ENCODE measurements at places on chromosomes 7 and 10. TPM values are rescaled to one million over a fixed set of nuclear protein-coding genes. Genes with fewer than 3 reads are reported as not detected.
A peak's percentile ranks its signal among the peaks of the same experiment; 100 is the strongest.

DNA sequence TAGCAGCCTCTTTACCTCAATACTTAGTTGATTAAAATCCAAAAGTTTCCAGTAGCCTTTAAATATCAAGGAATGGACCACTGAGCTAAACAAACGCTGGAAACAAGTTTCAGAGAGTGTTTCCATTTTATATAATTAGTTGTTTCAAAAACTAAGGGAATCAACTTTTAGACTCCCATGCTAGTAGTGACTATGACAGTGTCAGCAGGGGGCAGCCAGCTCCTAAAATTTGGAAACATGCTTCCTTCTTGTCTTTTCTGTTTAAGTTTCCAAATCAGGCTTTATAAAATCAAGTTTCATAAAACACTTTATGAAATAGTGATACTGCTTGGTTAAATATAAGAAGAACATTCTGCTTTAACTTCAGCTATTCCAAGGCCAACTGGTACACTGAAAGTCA, 138.2 kb upstream of the TMEM229A start:
- no peaks in the 10 kb centered on the region for H3K36me3 ChIP-seq
- no peaks in the 10 kb centered on the region for H3K4me1 ChIP-seq
- H3K27ac ChIP-seq = no peak overlapping the region

GRCh38 chr7:156533420-156533819, 107.2 kb upstream of the RNF32 start:
- no peak overlapping the region for H3K4me3 ChIP-seq
- H3K27ac ChIP-seq = no peak overlapping the region
- DNase-seq = no peak
- H3K27me3 ChIP-seq = no peaks in the 10 kb centered on the region
- no peaks in the 10 kb centered on the region for H3K36me3 ChIP-seq

GRCh38 chr10:56912043-56912442, 551.0 kb upstream of the ZWINT start:
- no peaks in the 10 kb centered on the region for H3K36me3 ChIP-seq
- no peak overlapping the region for H3K27ac ChIP-seq
- H3K4me3 ChIP-seq = no peak overlapping the region
- no peaks in the 10 kb centered on the region for H3K4me1 ChIP-seq

GRCh38 chr10:128553755-128554154, 427.5 kb upstream of the MKI67 start:
- H3K4me1 ChIP-seq = no peaks in the 10 kb centered on the region
- no peak overlapping the region for H3K27ac ChIP-seq

- no peak for DNase-seq
- no peaks in the 10 kb centered on the region for H3K36me3 ChIP-seq
- no peaks in the 10 kb centered on the region for H3K4me1 ChIP-seq
- H3K27ac ChIP-seq = no peak overlapping the region
Observed at GRCh38 chr10:11835704-11836103, 12.5 kb downstream of the PROSER2 start.

- H3K4me1 ChIP-seq = peaks cover 28% of the 10 kb centered on the region
- no peaks in the 10 kb centered on the region for H3K27me3 ChIP-seq
- peak; percentile 69 for DNase-seq
- H3K4me3 ChIP-seq = no peak overlapping the region
Observed at GRCh38 chr10:95445223-95445836, 115.8 kb downstream of the SORBS1 start.

- H3K36me3 ChIP-seq = no peaks in the 10 kb centered on the region
- no peak for DNase-seq
- no peak overlapping the region for H3K27ac ChIP-seq
- H3K4me3 ChIP-seq = no peak overlapping the region
- no peaks in the 10 kb centered on the region for H3K4me1 ChIP-seq
- no peaks in the 10 kb centered on the region for H3K27me3 ChIP-seq
Observed at GRCh38 chr7:93044147-93044810, 73.5 kb downstream of the SAMD9 start.

DNA sequence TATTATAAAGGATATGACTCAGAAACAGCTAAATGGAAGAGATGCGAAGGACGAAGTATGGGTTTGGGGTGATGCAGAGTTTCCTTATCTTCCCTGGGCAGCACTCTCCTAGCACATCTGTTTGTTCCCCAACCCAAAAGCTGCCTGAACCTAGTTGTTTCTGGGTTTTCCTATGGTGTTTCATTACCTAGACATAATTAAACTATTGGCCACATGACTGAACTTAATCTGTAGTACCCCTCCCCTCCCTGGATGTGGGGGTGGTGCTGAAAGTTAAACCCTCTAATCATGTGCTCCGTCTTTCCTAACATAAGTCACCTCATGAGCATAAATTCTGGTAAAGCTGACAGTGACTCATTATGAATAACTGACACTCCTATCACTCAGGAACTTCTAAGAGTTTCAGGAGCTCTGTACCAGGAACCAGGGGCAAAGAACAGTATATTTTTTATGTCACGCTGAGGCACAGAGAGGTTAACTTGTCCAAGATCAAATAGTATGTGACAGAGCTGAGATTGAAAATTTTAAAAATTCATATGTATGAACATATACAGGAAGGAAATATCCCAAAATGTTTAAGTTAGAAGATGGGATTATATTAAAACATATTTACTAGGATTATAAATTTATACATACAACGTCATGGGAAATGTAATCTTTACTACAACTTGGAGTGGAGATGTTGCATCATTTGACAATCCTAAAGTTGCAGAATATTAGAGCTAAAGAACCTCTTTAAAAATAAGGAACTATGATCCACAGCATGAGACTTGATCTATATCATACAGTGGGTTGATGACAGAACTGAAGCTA, 4.8 kb downstream of the STRIP2 start:
- H3K27me3 ChIP-seq = no peaks in the 10 kb centered on the region
- no peak for DNase-seq
- no peak overlapping the region for H3K27ac ChIP-seq
- no peaks in the 10 kb centered on the region for H3K36me3 ChIP-seq
- H3K4me3 ChIP-seq = no peak overlapping the region

DNA sequence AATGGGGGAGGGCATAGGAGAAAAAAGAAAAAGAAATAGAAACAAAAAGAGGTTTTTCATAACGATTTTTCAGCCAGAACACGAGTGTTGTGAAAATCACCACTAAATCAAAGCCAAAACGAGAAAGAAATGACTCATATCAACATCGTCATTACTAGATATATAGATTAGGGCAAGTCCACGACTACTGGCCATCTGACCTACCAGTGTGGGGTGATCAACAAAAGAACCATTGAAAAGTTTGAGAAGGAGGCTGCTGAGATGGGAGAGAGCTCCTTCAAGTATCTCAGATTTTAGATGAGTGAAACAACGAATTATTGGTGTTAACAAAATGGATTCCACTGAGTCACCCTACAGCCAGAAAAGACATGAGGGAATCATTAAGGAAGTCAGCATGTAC, 33.5 kb upstream of the ABCB5 start:
- no peaks in the 10 kb centered on the region for H3K27me3 ChIP-seq
- H3K4me1 ChIP-seq = no peaks in the 10 kb centered on the region
- no peak overlapping the region for H3K27ac ChIP-seq
- no peak for DNase-seq
- H3K4me3 ChIP-seq = no peak overlapping the region

DNA sequence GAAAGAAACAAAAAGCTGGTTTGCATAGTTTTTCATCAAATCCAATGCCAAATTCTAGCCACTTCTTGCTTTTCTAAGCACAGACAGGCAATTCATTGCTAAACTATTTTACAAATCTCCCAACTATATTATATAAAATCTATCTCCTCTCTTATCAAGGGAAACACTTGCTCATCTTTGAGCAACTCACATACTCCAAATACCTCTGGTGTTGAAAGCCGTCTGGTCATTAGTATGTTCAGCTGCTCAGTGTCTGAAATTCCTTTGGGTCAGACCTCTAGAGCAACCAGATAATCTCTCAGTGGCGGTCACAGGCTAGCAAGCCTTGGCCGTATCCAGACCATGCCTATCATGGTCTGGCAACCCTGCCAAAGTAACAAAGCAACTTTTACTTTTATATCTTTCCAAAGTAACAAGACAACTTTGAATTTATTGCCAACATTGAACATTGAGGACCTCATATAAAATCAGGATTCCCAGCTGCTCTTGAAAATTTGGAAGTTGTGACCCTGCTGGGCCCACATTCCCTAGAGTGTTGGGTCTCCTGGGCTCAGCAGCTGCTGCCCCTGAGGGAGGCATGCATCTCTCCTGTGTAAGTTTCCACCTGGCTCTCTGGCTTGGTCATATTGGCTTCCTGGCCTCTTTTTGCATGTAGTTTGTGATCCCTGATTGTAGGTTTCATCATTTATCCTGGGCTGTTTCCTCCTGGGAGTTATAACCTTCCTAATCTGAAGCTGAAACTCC, 56.8 kb upstream of the LANCL2 start:
- no peak overlapping the region for H3K4me3 ChIP-seq
- no peaks in the 10 kb centered on the region for H3K27me3 ChIP-seq
- no peaks in the 10 kb centered on the region for H3K4me1 ChIP-seq
- H3K36me3 ChIP-seq = no peaks in the 10 kb centered on the region
- H3K27ac ChIP-seq = no peak overlapping the region

GRCh38 chr10:78175444-78176015, 141.9 kb downstream of the RPS24 start:
- no peak for DNase-seq
- no peaks in the 10 kb centered on the region for H3K36me3 ChIP-seq
- peaks cover 6% of the 10 kb centered on the region for H3K4me1 ChIP-seq
- H3K27ac ChIP-seq = no peak overlapping the region
- no peak overlapping the region for H3K4me3 ChIP-seq
- H3K27me3 ChIP-seq = no peaks in the 10 kb centered on the region

DNA sequence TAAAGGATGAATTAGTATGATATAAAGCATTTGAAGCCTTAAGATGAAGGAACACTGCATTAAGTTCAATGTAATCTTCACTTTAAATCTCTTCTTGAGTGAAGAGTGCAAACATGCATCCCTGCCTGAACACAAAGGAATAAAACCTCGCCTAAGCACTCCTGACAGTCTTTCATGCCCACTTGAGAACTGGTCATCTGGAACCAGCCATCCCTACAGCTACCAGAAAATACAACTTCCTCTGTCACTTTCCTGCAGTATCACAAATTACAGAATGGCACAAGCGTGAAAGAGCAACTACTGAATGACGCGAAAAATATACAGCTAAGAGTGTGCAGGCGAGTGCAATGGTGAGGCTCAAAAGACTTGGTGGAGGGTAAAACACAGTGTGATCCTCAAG, 1079.9 kb downstream of the CNTNAP2 start:
- H3K4me3 ChIP-seq = no peak overlapping the region
- H3K4me1 ChIP-seq = no peaks in the 10 kb centered on the region
- DNase-seq = no peak
- no peaks in the 10 kb centered on the region for H3K36me3 ChIP-seq
- no peaks in the 10 kb centered on the region for H3K27me3 ChIP-seq

DNA sequence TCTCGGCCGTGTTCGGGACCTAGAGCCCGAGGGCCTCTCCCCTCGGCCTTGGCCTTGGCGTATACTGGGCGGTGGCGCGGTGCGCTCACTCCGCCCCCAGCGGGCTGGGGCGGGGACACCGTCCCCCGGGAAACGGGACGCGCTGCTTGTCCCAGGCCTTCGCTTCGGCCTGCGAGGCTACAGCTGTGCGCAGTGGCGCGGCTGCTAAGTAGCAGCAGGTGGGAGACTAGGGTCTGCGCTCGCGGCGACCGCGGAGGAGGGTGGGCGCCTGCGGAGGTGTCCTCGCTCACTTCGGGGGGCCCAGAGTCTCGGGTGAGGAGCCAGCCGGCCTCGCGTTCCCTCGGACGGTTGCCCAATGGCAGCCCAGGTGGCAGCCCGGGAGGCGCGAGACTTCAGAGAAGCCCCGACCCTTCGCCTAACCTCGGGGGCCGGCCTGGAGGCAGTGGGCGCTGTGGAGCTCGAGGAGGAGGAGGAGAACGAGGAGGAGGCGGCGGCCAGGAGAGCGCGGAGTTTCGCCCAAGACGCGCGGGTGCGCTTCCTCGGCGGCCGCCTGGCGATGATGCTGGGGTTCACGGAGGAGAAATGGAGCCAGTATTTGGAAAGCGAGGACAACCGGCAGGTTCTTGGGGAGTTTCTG, at the start of gene DNAH11:
DNAH11 (plus strand) TSS at position 149 of the 637 bp plus-strand sequence; CDS start at position 356, 207 bp downstream.
- peak within 1 kb of the TSS; percentile 56 for H3K4me3 ChIP-seq
- no peaks in the 10 kb centered on the region for H3K36me3 ChIP-seq
- H3K27me3 ChIP-seq = no peaks in the 10 kb centered on the region
- no peak within 1 kb of the TSS for H3K27ac ChIP-seq

GRCh38 chr7:139667377-139667776, 110.4 kb downstream of the HIPK2 start:
- no peak overlapping the region for H3K27ac ChIP-seq
- no peak overlapping the region for H3K4me3 ChIP-seq
- H3K4me1 ChIP-seq = no peaks in the 10 kb centered on the region
- H3K27me3 ChIP-seq = no peaks in the 10 kb centered on the region
- H3K36me3 ChIP-seq = no peaks in the 10 kb centered on the region
- no peak for DNase-seq

DNA sequence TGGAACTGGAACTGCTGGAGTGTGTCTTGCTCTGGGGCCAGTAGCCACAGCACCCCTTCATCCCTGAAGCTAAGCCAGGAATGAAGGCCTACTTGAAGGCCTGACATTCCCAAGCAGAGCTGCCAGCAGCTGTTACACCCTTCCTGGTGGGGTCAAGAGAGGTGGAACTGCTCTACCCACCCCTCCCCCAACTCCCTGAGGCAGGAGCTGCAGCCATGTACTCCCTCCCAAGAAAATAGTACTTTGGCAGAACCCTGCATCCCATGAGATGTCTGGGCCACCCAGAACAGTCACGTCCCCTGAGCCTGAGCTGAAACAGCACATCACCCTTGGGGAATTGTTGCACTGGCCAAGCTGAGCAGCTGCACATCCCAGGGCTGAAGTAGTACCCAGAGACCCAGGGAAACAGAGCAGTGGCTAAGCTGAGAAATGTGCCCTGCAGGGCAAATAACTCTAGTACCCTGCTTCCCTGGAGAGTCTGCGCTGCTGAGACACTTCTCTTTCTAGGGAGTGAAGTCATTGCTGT, 63.4 kb upstream of the PLA2G12B start:
- H3K27me3 ChIP-seq = no peaks in the 10 kb centered on the region
- H3K36me3 ChIP-seq = peaks cover 2% of the 10 kb centered on the region
- no peak overlapping the region for H3K4me3 ChIP-seq
- DNase-seq = peak; percentile 37

- DNase-seq = no peak
- no peak overlapping the region for H3K27ac ChIP-seq
- H3K4me1 ChIP-seq = no peaks in the 10 kb centered on the region
- H3K36me3 ChIP-seq = no peaks in the 10 kb centered on the region
- no peaks in the 10 kb centered on the region for H3K27me3 ChIP-seq
Observed at GRCh38 chr7:51101111-51101757, 215.4 kb downstream of the COBL start.

The GRM3 gene
- total RNA-seq = 0.12 TPM

The NXPH1 gene
- total RNA-seq = 0.37 TPM

The ABLIM1 gene
- 128 TPM for total RNA-seq

The AKR1D1 gene
- 0.87 TPM for total RNA-seq

The CCNY gene
- total RNA-seq = 103 TPM

The ZKSCAN1 gene
- 71.3 TPM for total RNA-seq

The ACTR1A gene
- total RNA-seq = 97.7 TPM

The METTL2B gene
- total RNA-seq = 27.1 TPM
